ENCODE measurements at places on chromosomes 12 and 14.

DNA sequence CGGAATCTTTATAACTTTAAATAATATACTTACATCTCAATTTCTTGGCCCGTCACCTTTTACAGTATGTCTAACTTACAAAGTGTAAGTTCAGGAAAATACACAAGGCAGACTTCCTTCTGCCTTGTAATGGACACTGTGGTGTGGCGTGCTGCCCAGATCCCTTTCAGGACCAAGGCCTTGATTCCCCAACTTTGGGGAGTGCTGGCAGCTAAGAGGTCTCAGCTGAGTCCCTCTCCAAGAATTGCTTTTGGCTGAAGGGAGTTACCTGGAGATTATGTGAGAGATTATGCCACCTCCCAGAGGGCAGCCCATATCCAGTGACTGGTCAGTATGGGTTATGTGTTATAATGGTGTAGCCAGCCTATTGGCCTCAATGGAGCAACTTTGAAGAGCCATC, 21.2 kb upstream of the BATF start:
- no peak for DNase-seq

DNA sequence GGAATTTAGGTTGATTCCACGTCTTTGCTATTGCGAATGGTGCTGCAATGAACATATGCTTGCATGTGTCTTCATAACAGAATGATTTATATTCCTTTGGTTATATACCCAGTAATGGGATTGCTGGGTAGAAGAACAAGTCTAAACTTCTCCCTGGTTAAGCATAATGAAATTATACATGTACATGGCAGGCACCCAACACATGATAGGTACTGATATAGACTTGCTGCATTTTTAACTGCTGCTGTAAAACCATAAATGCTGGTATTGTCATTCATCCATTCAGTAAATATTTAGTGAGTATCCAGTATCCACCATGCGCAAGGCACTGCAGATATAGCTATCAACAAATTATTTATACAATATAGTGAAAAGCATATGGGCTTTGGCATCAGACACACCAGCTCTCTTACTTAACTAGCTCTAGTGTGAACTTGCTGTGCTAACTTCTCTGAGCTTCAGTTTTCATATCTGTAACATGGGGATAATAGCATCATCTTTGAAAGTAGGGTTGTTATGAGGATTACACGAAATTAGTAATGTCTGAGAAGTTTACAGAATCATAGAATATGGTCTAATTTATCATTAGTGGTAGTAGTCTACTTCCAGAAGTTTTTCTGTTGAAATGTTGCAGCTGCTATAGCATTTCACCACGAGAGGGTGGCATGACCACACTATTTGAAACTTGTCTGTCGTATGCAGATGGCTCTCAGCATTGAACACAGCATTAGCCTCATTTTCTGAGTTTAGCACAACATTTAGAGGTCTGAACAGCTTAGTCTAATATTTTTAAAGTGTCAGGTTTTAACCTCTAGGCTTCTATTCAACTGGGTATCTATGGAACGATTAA, 32.0 kb upstream of the SEL1L start:
- no peak for DNase-seq

GRCh38 chr12:124445121-124445718, 122.2 kb downstream of the NCOR2 start:
- no peak for DNase-seq

GRCh38 chr14:71473843-71474242, 458.4 kb upstream of the RGS6 start:
- DNase-seq = no peak

DNA sequence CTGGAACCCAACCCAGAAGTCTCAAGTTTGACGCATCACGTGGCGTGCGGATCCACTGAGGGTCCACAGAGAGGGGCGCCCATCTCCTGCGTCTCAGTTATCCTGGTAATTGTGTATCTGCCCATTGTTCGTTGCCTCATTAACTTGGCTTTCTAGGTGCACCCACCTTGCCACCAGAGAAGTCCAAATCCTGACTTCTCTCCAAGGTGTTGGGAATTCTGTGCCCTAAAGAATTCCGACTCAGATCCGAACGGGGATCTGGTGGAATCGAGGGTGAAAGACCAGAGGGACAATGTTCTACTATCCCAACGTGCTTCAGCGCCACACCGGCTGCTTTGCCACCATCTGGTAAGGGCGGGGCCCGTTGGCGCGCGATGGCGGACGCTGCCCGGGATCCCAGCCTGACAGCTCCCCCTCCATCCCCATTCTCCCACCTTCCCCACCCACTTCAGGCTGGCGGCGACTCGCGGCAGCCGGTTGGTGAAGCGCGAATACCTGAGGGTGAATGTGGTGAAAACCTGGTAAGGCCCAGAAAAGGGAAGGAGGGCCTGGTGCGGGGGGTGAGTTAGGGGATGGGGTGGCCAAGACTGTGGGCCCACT, 481 bp downstream of the REC8 start:
- DNase-seq = no peak

- no peak for DNase-seq
Observed at GRCh38 chr14:92670160-92670559, 78.3 kb downstream of the LGMN start.

DNA sequence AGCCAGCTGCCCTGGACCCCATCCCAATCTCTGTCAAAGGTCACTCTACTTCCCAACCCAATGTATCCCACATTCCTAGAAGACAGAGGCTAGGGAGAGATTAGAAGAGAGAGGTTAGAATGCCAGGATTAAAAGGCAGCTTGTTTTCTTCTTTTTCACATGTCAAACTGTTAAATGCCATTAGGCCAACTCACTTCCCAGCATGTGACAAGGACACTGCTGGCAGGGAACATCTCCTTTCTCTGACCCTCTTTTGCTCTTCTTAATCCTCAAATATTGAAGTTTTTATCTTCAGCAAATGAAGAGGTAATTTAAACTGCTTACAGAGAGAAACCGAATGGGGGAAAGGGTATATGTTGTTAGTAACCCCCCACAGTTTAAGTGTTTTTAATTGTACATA, 89.1 kb downstream of the BBS10 start:
- no peak for DNase-seq

DNA sequence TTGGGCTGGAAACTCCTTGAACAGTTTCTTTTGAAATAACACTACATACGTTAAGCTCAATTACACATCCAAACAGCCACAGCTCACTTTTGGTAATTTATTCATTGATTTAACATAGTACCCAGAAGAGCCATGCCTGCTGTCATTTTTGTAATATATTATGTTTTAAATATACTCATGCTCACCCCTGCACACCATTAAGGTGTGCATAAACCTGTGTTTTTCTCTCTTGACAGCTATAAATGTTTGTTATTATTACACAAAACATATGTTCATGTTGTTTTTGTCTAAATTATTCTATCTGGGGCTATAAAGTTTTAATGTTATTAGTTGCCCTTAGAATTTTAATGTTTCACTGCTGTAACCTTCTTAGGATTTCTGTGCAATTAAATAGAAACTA, 296.1 kb downstream of the AKAP6 start:
- no peak for DNase-seq

DNA sequence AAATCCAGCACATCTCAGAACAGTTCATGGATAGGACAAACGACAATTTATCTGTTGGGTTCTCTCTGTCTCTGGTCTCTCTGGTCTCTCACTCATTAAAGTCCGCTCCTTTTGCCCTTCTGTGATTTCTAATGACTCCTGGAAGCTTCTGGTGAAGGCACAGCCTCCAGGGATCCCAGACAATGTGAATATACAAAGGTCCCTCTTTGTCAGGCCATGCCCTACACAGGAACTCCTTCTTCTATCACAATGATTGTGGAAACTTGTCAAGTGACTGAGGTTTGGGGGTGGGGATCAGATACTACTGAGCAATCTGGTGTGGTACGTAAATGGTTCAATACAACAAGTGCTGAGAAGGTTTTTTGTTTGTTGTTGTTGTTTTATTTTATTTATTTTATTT, 42.7 kb upstream of the CDK17 start:
- no peak for DNase-seq

DNA sequence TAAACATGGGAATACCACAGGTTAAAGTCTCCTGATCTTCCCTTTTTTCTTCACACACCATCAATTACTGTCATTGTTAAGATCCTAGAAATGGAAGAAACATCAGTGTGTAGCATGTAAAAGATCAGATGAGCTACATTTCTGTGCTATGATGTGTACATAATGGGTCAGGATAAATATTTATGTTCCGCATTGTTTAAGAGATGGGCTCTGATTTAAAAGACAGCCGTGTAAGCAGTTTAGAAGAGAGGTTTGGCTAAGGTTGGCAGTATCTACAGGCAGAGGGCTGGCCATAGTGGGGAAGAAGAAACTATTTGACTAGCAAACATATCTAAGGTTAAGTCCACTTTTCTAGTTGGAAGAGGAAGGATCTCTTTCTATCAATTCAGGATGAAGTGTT, 49.4 kb downstream of the LRRC9 start:
- DNase-seq = no peak

- no peak for DNase-seq
Observed at GRCh38 chr14:24863968-24864684, 185.8 kb downstream of the STXBP6 start.

GRCh38 chr12:104656383-104656782, 199.6 kb downstream of the CHST11 start:
- DNase-seq = no peak

DNA sequence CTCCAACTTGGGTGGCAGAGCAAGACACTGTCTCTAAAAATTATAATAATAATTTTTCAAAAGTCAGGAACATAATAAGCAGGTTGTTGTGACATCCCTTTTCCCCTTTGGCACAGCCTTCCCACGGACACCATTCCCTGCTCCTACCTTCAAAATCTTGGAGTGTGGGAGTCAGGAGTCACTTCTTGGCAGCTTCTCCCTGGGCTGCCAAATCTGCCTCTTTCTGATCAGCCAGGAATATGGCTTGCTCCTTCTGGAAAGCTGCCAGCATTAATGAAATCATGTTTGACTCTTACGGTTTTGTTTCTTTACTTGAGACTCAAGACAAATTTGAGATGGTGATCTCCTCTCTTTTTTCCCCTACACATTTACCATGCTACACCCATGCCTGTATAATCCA, 391.4 kb upstream of the SYT1 start:
- DNase-seq = no peak

- peak; percentile 63 for DNase-seq
Observed at GRCh38 chr12:958588-959123, 9.2 kb upstream of the RAD52 start.

DNA sequence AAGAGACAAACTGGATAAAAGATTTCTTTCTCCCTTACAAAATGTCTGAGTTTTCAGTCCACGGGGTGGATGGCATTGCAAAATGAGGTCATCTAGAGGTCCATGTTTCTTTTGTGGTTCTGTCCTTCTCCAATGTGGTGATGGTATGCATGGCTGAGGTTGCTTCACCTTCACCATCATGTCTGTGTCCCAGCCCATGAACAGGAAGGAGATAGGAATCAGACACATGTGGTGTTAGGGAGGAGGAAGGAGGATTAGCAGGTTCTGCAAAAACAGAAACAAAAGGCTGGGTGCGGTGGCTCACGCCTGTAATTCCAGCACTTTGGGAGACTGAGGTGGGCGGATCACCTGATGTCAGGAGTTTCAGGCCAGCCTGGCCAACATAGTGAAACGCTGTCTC, 11.0 kb upstream of the AEBP2 start:
- no peak for DNase-seq

DNA sequence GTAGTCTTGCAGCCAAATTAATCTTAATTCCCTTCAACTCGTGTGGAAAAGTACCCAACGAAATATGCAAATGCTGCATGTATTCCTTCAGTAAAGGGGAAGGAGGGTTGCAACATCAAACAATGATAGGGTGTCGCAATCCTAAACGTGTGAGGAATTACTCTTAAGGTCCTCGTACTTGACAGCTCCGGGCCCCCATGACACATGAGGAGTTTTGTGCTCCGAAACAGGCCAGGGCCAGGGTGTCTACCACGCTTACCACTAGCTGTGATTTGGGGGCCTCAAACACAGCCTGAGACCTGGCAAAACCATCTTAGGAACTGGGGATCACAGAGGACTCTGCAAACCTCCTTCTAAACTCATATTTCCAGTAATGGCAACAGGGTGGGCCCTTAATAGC, 20.4 kb downstream of the FOS start:
- no peak for DNase-seq

- DNase-seq = no peak
Observed at GRCh38 chr14:103064978-103065377, 7.6 kb upstream of the CDC42BPB start.

- no peak for DNase-seq
Observed at GRCh38 chr12:56188131-56188777, 1.0 kb downstream of the SMARCC2 start.

GRCh38 chr12:65925626-65926025, 101.3 kb downstream of the HMGA2 start:
- no peak for DNase-seq

DNA sequence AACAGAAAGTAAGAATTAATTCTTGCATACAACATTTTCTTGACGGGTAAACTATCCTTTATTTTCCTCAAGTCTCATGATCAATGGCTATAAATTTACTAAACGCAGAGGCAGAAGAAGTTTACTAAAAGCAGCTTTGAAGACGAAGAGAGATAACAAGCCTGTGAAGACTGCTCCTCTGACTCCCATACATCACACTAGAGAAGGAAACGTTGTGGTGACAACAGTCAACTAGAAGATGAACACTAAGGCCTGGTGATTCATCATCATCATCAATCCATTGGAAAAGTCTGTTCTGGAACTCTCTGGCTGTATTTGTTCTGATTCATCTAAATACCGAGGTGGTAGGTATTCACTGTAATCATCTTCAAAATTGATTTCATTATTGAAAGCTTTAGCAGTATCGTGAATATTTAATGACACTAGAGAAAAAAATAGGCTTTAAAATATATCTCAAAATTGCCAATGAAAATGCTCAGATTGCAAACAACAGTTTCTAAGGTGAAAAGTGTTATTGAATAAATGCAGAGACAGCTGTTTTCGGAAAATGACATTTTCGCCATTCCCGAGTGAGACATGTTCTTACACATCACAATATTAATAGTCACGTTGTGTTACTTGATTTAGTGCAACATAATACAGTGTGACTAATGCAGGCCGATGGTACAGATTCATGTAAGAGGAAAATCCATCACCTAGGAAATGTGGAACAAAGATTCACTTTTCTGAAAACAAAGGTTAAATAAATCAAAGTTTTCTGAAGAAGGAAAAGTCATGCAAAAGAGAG, 260.5 kb downstream of the C12orf50 start:
- DNase-seq = no peak

GRCh38 chr14:93780813-93781400, 7.4 kb downstream of the PRIMA1 start:
- no peak for DNase-seq
